Effector memory CD4-positive, alpha-beta T cell (primary cell): ENCODE measurements at places on chromosomes 2 and 18.

DNA sequence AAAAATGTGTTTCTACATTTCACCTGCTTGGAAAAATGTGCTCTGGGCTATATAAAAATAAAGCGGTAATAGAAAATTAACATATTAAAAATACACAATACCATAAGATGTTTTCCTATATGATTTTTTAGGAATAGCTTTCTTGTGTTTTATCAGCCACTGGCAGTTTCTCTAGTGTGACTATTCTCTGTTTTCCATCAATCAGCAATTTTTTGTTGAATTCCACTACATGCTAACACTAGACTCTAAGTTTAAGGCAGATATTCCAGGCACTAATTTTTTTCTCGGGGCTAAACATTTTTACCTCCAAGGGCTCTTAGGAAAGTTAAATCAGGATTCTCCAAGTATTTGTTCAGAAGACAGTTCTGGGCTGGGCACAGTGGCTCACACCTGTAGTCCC lies 140.5 kb downstream of the SPHKAP start:
- no peak for DNase-seq

GRCh38 chr2:1808981-1809422 lies 64.7 kb upstream of the PXDN start:
- DNase-seq = no peak

- no peak for DNase-seq
These were observed 12.0 kb downstream of the EXOC6B start for GRCh38 chr2:72813841-72814240.

DNA sequence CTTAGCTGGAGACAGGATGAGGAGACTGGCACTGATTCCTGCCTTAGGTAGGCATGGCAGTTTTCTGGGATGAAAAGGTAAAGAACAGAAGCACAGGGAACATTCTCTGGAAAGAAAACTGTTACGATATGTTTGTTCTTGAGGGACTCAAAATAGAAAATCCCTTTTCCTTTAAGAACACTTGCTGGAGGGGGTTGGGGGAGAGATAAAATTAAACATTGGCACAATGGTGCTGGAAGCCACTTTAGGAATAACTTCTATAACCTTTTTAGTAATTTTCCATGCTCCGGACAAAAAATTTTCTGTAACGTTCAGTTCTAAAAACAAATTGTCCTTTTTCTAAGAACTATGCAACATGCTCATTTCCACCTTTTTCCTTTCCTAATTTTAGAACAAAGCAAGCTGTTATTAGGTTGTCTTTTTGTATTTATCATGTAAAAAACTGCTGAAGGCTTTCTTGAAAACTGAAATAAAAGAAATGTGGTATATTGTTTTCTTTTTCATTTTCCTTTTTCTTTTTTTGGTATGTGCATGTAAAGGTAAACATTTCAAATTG lies 343.8 kb downstream of the EPHA4 start:
- DNase-seq = no peak

DNA sequence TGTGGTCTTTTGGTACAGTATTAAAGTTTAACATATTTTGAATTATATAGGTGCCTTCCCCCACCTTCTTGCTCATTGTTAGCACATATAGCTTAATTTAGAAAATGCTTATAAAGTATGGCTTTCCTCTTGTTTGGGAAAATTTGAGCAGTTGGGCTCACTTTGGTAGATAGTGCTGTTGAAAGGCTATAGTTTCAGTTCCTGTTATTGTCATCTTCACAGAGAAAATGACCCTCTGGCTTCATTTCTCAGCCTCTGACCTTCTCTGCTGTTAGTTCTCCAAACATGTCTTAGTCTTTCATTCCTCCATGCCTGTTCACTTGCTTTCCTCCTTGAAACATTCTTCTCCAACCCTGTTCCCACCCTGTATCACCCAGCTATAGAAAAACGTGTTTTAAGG lies 200.6 kb downstream of the WDR7 start:
- no peak for DNase-seq

- DNase-seq = no peak
These were observed 252.2 kb downstream of the HDAC4 start for GRCh38 chr2:239148495-239149200.

- no peak for DNase-seq
These were observed 48.5 kb upstream of the FOSL2 start for GRCh38 chr2:28343971-28344715.

- DNase-seq = no peak
These were observed 148.7 kb upstream of the DOCK10 start for GRCh38 chr2:225190987-225191386.

DNA sequence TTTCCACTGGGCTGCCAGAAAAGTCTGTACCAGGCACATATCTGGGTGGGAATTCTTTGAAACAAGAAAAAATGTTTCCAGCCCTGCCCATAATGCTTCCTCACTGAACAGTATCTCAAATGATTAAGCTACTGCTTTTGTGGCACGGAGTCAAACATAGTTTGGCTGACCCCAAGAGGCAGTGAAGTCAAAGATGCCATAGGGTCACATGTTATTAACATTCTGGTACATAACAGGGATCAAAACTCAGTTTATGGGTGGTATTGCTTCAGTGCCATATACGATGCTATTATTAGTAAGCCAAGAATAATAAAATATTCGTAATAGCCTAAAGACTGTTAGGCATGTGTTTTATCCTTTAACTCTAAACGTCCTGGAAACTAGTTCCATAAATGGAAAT lies 112.4 kb downstream of the FEZ2 start:
- DNase-seq = no peak

GRCh38 chr2:39739386-39739785 lies 39.7 kb downstream of the THUMPD2 start:
- DNase-seq = no peak

- no peak for DNase-seq
These were observed 151.6 kb upstream of the MSH6 start for GRCh38 chr2:47631306-47631705.

DNA sequence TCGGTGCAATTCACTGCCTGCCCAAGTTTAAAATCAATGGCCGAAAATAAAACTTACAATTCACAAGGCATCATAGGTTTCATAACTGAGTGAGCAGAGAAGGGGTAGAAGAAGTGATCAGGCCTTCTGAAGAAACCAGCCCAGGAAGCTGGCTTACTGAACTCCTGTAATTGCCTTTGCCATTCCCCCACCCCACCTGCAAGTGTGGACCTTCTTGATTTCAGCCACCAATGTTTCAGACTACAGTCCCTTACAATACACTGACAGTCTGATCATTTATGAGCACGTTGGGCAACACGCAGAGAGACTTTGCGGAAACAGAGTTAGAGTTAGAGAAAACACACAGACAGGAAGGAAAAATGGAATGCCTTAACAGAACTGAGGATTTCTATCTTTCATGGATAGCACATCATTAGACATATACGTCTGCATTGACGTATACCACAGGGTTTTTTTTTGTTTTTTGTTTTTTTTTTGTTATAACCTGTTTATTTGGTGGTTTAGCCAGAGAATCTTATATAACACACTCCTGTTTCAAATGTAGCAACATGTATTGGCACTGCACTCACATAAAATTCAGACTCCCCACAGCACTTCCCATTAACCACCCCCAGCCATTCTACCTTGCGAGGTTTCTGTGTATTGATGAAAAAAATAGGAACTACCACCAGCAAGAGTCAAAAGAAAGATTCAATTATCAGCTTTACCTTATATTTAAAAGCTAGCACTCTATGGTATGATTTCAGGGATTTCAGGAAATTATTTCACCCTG lies 126.4 kb downstream of the CACNB4 start:
- DNase-seq = no peak

DNA sequence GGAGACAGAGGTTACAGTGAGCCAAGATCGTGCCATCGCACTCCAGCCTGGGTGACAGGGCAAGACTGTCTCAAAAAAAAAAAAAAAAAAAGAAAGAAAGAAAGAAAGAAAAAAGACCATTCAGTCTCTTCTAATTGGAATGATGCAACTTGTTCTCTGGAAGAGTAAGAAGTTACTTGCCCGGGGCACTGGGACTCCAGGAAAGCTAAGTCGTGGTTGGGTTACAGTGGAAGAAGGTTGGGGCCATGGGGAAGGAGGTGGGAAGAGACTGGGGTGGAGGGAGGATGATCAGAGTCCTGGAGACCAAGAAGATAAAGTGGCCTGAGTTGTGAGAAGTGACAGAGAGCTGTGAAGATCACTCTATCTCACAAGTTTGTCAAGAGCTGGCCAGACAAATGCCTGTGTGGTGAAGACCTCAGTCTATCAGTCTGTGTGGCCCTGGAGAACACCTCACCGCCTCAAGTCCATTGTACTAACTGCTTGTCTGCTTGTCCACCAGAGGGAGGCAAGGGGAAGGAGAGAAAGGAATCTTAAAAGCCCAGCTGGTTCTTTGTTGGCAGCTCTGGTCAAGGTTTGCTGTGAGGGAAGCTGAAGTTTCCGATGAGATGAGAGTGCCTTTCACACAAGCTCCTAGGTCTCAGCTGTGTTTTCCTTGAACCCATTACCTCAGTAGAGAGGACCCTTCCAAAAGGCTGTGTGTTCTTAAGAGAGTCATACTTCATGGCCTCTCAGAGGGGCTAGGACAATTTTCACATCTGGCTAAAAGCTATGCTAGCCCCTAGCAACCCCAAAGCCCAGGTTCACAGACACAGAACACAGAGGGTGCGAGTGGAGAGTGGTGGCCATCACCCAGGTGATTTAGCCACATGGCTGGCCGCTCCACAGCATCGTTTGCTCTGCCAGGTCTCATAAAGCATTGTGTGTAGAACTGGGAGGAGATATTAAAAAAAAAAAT lies 72.0 kb upstream of the TMEM178A start:
- no peak for DNase-seq

DNA sequence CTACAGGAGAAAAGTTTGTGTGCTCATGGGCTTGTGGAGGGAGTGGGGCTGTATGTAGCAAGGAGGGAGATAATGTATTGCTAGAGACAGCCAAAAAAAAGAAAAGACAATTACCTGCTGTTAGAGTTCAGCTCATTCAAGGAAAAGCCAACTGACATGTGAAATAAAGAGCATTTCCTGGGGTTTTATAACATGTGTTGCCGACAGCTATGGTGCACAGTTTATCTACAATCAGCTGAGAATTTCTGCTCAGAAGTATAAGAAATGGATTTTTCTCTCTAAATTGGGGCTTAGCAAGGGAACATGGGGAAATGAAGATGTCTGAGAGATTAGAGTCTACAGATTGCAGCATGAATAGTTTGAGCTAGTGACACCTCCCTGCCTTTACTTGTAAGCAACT lies 674.1 kb downstream of the SUCLG1 start:
- no peak for DNase-seq
